OCI-LY7 (cell line): ENCODE measurements at places on chromosomes 12 and 14.

- DNase-seq = no peak
Observed at GRCh38 chr14:62143245-62143644, 381.0 kb downstream of the SNAPC1 start.

DNA sequence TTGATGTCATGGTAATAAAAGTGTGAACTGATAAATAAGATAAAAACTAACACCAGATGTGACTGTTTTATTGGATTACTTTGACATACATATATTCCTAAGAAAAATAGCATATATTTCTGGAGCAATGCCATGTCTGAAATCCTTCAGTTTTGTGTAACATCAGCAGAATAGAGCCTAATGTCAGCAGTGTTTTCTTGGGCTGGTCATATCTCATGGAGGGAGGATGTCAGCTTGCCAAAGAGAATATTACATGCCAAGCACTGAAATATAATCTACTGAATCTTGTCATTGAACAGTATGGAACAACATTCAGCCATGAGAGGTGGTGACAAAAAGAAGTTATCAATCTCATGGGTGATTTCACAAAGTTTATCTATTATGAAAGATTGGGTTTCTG lies 220.3 kb downstream of the KLHL28 start:
- no peak for DNase-seq

DNA sequence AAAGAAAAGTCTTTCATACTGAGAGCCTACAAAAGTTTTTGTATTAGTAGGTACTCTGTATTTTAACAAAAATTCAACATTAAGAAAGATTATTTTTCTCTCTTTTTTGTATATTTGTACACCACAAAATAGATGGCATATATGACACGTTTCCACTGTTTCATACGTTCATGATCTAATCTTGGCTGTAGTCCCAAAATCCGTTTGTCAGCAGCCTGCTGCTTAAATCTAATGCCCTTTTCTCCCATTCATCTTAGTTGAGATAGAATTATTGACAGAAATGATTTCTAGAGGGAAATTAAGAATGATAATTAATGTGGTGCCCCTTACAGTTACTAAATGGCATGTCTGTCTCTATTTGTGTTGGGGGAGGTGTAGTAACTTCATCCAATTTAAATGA lies 140.7 kb upstream of the NOVA1 start:
- DNase-seq = no peak

DNA sequence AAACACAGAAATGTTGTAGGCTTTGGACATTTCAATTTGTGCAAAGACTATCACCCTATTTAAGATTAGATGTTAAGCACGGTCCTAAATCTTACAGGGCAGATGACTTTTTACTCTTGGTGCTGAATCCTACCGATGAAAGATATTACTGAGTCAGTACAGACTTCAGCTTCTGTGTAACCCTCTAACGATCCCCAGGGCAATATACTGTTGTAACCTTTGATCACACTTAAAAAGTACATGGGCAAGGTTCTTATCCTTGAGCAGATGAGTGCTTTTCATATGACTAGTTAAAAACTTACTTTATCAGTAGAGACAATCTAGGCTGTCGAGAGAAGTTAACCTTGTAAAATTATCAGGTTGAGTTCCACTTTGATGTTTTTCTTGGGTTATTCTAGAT lies 22.5 kb downstream of the PDE3A start:
- no peak for DNase-seq

DNA sequence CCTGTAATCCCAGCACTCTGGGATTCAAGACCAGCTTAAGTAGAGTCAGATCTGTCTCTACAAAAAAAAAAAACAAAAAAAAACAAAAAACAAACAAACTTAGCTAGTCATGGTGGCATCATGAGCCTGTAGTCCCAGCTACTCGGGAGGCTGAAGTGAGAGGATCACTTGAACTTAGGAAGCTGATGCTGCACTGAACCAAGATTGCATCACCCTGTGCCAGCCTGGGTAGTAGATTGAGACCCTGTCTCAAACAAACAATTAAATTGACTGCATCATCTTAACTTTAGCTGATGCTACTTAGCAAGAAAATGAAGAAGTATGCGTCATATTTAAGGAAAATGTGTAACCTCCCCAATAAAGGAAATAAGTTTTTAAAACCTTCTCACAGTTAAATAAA lies 136.6 kb upstream of the ATXN7L3B start:
- DNase-seq = no peak

DNA sequence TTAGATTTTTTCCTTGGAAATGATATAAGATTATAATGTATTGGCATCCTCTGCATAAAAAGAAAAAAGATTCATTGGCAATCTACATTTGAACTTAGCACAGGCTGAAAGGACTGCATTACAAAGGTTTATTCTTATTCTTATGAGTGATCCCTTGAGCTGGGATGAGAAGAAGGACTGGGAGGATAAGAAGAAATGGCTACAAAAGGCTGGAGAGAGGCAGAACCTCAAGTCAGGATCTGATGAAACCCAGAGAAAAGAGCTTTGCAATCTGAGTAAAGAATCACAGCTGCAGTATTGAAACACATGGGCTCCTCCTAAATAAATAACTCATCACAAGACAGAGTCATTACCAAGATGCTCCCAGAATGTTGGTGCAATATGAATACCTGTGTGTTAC lies 1635.4 kb upstream of the FLRT2 start:
- DNase-seq = no peak

GRCh38 chr12:117343296-117343695 lies 18.1 kb downstream of the NOS1 start:
- DNase-seq = no peak

DNA sequence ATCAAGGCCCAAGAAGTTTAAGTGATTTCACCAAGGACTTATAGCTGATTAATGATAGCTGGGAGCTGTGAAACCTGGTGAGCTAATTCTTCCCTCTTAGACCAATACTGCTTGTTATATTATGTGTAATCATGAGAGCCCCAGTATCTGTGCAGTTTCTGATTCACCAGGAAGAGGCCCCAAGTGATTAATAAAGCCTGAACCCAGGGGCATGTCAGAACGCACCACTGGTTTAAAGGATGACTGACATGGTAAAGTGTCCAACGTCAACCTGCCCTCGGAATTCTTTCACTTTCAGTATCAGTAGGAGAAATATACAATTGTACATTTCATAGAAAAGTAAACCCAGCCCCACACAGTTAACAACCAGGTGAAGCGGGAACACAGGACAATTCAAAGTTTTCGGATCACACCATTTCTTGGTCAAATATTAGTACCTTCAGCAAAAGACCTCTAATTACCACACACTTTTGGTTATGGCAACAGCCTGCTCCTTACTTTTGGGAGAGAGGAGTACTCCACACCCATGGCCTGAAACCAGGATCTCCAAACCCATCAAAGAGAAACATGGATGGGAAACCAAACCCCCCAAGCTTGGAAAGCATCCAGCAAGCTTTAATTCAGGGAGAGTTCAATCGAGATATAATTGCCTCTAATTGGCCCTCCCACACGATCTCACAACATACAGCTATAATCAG lies 28.5 kb downstream of the TMCC3 start:
- DNase-seq = no peak

DNA sequence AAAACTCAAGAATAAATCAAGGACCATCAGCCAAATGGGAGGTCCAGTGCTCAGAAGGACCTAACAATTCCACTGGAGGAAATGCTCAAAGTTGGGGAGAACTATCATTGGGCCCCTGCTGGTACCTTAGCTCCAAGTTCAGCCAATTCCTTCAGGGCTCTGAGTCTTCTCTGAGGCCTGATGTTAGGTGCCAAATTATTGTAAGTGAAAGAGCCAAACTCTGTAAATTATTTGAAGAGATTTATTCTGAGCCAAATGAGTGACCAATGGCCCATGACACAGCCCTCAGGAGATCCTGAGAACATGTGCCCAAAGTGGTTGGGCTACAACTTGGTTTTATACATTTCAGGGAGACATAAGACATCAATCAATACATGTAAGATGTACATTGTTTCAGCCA lies 8.2 kb upstream of the TMEM263 start:
- no peak for DNase-seq

DNA sequence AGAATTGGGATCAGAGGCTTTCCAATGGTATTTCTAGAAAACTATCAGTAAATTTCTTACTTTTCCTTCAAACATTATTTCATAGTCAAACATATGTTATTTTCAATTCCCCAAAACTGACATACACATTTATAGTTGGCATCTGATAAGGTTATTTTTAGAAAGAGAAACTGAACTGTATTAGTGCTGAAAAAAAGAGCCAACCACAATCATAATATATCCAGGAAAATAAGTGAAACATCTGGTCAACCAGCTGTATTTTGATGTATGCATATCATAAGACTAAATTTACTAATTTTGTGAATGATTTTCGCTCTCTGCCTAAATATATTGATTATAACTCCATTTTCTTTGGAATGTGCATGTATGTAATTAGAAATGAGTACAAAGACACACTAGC lies 554.2 kb downstream of the FLRT2 start:
- DNase-seq = no peak

DNA sequence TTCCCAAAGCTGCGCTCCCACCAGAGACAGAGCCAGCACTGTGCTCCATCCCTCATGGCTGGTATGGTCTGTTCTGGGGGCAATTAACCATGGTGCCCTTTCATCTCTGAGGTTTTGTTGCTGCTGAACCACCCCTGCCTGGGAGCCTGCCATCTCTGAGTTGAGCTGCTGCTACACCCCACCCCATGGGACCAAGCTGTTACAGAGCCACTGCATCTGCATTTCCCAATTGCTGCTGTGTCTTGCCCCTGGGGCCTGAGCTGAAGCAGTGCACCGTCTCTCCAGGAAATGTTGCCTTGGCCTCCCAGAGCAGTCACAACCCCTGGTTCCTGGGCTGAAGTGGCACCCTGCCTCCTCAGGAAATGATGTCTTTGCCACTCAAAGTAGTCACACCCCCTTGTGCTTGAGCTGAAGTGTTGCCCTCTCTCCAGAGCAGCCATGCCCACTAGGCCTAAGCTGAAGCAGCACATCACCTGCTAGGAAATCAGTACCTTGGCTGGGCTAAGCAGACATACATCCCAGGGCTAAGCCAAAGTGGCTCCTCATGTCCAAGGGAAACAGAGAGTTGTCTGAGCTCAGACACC lies 140.3 kb downstream of the RERGL start:
- peak; percentile 4 for DNase-seq

DNA sequence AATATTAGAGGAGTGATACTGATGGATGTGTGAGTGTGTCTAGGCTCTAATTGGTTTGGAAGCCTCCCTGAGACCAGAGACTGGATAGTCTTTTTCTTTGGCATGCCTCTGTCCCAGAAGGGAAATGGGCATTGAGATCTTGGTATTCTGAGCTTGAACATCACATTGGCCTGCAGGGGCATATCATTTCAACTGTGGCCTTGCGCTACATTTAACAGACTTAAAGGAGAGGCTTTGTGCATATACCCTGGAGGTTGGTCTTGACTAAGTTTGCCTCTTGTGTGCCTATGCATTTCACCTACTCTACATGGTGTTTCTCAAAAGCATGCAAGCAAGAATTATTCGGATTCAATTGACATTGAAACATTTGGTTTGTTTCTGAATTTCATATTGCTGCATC lies 185.4 kb downstream of the TMTC2 start:
- DNase-seq = no peak

GRCh38 chr14:101977311-101978071 lies 13.1 kb downstream of the DYNC1H1 start:
- no peak for DNase-seq

GRCh38 chr12:54225666-54226065 lies 36.9 kb upstream of the SMUG1 start:
- no peak for DNase-seq

DNA sequence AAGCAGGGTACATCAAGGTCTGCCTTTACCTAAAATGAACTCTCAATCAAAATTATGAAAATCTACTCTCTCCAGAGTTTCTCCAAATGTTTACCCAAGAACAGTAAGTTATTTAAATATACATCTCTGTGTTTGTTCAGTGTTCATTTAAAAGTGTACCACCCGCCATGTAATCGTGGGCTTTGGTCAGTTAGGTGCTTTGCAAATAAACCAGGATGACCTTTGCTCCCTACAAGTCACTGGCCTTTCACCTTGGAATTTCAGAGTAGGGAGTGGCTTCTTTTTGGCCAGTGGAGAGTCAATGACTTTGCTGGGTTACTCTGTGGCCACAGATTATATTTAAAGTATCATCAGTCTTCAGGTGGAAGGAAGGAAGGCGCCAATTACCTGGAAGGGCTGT lies 74.6 kb upstream of the PTPRB start:
- no peak for DNase-seq

DNA sequence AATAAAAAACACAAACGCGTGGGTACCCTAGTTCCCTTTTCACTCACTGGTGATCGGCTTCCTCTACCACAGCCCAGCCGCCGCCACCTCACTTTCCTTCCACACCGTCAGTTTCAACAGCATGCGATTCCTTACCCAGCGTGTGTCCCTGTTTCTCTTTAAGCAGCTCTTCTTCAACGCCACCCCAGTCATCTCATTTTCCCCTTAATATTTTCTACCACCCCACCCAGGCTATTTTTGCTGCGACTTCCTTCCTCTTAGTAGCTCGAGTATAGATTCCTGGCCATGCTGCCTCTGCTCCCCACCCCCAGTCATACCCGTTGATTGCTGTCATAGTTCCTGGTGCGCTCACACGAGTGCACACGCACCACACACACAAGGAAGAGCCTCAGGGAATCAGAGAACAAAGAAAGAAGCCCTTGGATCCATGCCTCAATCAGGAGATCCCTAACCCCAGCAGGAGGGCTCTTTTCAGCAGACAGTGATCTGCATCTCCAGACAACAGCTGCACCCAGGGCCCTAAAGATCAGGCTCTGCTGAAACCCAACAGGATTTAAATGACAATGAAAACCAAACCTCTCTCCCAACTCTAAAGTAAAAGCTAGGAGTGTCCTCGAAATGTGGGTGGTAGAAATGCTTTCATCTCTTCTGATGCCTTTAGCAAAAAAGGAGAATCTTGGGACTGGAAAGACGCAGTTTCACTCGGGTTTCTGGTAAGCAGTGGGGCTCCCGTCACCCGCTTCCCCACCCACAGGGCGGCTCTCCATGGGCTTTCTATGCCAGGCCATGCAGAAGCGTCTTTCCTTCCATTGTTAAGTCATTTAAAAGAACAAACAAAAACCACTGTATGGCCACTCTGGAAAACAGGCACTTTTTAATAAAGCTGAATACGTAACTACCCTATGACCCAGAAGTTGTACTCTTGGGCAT lies 23.8 kb downstream of the VPS37B start:
- DNase-seq = peak; percentile 75

GRCh38 chr14:42214981-42215491 lies 608.4 kb downstream of the LRFN5 start:
- DNase-seq = no peak

GRCh38 chr12:64746663-64747062 lies 12.5 kb downstream of the GNS start:
- no peak for DNase-seq

- peak; percentile 92 for DNase-seq
Observed at GRCh38 chr12:106753526-106753925, 21.0 kb upstream of the RIC8B start.

GRCh38 chr12:9118158-9118557 lies 2.4 kb upstream of the A2M start:
- no peak for DNase-seq

- DNase-seq = peak; percentile 5
Observed at GRCh38 chr12:12153596-12153995, 82.9 kb downstream of the BCL2L14 start.
